ENCODE measurements at places on chromosomes 11 and 22.

DNA sequence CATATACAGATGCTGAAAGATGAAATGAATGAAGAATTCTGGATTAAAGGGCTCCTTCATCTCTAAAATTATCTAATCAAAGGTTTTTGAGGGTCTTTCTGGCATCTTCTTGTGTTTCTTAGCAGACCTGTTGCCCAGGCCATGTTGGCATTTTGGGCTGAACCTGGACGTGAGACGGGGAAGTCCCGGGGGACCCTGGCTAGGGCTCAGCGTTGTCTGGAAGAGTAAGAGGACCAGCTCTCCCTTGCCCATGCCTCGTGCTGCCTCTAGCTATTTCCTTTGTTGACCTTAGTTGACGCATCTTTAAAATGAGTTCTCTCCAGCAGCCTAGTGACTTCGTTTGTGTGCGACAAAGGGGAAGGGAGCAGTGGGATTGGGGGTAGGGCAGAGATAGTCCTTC, 152.2 kb downstream of the ST3GAL4 start:
- no peak for DNase-seq

GRCh38 chr11:62487738-62488551, 58.7 kb downstream of the AHNAK start:
- no peak for DNase-seq

DNA sequence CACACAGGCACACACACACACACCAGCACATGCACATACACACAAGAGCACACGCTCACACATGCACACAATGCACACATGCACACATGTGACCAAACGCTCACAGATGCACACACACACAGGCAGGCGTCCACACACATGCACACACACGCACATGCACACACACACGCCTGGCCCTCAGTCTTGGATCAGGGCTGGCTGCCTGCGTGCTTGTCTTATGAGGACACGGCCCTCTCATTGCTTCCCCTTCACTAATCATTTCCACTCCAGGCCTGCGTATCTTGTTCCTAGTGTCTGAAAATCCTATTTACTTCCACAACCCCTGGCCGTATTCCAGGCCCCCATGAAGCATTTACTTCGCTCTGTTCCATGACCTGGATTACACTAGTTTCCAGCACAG, 740.5 kb downstream of the BRD1 start:
- DNase-seq = no peak

- peak; percentile 50 for DNase-seq
These were observed 15.9 kb downstream of the CHID1 start for GRCh38 chr11:894575-895201.

DNA sequence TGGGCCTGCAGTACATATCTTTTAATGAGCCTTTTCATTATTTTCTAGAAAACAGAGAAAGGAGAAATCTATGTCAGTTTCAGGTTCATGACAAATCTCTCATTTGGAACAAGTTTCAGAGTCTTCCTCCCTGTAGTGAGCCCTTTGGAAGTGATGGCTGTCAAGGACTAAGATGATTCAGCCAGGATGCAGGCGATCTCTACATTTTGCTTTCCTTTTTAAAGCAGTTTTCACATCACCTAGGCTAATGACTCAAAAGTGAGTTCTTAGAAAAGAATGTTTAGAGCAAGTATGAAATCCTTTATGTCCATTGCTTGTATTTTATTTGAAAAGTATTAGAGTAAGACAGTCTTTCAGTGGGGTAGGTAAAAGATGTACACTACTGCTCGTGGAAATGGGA, 130.1 kb downstream of the TRPC6 start:
- no peak for DNase-seq

DNA sequence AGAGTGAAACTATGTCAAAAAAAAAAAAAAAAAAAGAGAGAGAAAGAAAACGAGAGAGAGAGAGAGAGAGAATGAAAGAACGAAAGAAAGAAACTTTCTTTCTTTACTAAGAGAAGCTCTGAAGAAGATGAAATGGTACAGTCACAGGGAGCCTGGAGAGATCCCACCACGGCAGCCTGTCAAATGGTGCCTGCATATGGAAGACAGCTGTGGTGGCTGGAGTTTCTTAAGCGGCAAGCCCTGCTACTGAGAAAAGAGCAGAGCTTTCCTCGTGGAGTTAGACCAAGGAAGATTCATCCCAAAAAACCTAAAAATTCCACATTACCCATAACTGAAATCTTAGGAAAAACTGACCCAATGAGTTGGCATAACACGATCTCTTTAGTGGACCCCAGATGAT, 66.7 kb downstream of the MICAL3 start:
- no peak for DNase-seq

DNA sequence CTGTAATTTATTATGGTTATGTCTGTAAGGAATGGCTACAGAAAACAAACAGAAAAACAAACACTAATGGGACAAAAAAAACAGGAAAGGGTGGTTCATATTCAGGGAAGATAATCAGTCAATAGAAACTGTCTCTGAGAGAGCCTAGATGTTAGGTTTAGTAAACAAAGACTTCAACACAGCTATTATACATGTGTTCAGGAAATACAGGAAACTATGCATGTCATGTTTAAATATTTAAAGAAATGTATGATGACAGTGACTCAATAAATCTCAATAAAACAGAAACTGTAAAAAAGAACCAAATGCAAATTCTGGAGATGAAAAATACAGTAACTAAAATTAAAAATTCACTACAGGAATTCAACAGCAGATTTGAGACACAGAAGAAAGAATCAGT, 76.0 kb downstream of the PACS1 start:
- DNase-seq = no peak

DNA sequence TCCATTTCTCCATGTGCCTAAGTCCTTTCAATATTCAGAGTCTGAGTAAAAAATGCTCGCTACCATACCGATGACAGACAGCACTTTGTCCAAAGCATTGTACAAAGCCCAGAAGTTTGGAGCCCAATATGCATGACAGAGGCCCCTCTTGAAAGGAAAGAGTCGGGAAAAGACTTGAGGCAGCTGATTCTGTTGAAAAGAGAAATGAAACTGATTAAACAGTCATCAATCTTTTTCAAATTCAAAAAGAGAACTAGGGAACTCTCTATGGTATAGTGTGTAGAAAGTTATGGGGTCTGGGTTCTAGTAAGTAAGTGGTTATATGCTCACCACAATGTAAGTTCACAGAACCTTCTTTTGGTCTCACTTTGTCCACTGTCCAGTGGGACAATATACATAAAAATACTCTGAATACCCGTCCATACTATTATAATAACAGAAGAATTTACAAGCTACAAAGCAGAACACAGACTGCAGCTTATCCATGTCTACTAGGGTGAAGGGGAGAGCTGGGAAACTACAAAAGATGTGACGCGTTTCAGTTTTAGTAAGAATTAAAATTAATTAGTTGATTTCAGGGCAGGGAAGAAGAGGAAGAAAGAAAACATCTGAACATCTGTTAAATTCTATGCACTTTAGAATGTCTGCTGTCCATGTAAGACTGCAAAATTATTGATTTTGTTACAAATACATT, 26.7 kb downstream of the ALG8 start:
- DNase-seq = no peak

- DNase-seq = no peak
These were observed 24.3 kb upstream of the PPFIA1 start for GRCh38 chr11:70246196-70246595.

- DNase-seq = no peak
These were observed 121.0 kb downstream of the GRIK4 start for GRCh38 chr11:120632579-120632978.

GRCh38 chr11:39972461-39972860, 1487.0 kb downstream of the LRRC4C start:
- DNase-seq = no peak

GRCh38 chr11:9953994-9954626, 290.2 kb downstream of the SWAP70 start:
- no peak for DNase-seq

DNA sequence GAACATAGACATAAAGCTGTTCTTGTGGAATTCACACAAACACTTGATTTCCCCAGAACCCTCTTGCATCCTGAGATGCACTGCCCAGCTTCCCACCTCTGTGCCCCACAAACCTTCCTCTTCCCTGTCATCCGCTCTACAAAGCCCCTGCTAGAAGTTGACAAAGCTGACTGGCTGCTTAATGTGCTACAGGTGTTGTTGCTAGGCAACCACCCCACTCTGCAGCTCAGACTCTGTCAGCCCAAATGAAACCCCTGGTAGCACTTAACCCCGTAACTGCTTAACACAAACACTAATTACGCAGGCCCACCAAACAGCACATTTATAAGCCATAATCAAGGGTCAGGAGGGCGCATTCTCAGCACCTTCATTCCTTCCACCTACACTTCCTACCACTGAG, 172.0 kb upstream of the CADM1 start:
- no peak for DNase-seq

- DNase-seq = no peak
These were observed 5.6 kb upstream of the NDUFV1 start for GRCh38 chr11:67601098-67601497.

DNA sequence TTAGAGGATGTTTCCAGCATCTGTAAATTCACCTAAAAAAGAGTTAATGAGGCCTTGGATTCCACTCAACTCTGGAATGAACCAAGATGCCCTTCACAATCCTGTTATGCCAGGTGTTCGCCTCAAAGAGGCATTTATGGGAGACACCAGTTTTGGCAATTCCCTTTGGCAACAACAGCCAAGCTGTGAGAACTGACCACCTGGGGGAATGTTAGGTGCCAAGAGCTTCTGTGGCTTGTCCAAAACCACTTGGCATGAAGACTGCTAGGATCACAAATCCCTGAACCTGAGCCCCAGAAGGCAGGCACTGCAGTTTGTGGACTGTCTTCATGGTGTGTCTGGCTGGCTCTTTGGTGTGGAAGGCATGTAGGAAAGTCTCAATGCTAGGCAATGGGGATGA, 164.4 kb upstream of the BDNF start:
- DNase-seq = no peak

- DNase-seq = no peak
These were observed 19.2 kb downstream of the FAM118A start for GRCh38 chr22:45328822-45329529.

DNA sequence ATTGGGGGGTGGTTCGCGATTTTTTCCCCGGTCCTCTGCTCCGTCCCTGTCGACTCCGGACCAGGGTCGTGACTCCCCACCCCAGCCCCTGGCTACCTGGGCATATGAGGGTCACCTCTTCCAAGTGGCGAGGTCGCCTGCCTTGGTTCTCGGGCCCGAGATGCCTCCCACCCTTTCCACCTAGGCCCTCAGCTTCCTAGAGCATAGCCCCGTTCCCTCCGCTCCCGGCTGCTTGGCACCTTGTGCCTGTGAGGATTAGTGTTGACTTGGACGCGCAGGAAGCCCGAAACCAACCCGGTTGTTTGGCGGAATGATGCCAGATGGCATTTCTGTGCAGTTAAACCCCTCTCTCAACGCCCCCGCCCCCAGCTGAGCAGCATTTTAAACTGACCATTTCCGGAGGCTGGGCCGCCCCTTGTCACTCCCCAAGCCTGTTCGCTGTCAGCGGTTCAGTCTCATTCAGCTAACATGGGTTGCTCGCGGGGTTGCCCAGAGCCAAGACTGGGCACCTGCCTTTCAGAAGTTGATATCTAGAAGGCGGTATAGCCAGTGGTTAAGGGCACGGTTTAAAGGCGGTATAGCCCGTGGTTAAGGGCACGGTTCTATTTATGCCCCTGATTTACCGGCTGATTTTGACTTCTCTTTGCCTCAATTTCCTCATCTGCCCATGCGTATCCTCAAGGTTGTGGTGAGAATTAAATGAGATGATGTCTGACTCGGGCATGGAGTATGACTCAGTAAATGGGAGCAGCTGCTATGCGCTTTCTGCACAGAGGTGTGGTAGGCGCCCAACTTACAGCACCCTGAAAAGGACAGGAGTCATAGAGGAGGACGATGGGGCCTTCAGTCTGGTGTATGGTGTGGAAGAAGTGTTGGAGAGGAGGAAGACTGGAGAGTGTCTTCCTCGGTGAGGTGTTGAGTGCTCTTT, 639 bp downstream of the INCENP start:
- DNase-seq = no peak

- DNase-seq = no peak
These were observed 127.5 kb downstream of the GALNT18 start for GRCh38 chr11:11494348-11494747.

DNA sequence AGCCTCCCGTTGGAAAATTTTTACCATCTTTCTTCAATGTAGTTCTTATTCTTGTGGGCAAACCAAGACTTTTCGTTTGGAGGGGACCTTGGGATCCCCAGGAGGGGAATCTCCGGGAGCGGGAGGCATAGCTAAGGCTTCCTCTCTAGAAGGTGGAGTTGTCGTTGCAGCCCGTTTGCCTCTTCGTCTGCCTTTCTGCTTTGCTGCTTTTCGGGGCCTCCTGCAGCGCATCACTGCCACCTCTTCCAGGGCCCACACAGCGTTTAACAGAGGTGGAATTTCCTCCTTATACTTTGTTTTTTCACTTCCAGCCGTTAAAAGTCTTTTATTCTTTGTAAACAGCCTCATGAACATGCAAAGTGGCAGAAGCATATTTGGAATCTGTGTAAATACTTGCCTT, 3.5 kb upstream of the IFITM3 start:
- DNase-seq = no peak

- no peak for DNase-seq
These were observed 62.8 kb downstream of the CEP57 start for GRCh38 chr11:95853138-95853537.

GRCh38 chr11:109309153-109309552, 112.8 kb upstream of the C11orf87 start:
- no peak for DNase-seq

- DNase-seq = no peak
These were observed 158.5 kb upstream of the GRK3 start for GRCh38 chr22:25405841-25406509.

DNA sequence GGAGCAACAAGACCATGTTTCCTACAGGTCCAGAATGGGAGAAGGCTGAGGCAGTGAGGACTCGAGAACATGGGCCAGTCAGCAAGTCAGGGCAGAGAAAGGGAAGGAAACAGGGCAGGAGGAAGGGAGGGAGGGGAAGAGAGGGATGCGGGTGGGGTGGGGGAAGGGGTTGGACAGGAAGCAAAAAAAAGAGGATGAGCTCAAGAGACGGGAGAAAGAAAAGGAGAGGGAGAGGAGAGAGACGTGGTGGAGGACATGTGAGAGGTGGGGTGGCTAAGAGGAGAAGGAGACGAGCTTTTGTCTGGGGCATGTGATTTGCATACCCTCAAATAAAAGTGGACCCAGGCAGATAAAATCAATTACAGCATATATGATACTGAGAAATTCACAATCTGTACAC, 389.5 kb upstream of the B3GAT1 start:
- no peak for DNase-seq

GRCh38 chr11:123301696-123302400, 106.8 kb upstream of the CLMP start:
- DNase-seq = peak; percentile 83

DNA sequence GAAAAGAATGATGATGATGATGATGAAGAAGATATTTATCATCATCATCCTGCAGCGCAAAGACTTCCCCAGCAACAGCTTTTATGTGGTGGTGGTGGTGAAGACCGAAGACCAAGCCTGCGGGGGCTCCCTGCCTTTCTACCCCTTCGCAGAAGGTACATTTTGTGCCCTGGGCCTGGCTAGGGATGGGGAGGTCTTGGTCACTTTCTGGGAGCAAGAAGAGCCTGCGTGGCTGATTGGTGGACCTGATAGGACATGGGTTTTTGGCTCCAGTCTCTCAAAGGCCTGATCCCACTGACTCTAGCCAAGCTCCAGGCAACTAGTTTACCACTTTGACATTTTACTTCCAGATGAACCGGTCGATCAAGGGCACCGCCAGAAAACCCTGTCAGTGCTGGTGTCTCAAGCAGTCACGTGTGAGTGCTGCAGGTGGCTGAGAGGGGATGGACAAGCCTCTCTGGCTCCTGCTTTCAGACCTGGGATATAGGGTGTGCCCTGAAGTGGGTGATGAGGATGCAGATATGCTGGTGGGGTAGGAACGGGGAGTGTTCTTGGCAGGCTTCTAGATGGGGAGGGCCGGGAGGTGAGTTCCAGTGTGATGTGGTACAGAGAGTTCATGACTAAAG, 5.3 kb downstream of the SIDT2 start:
- DNase-seq = no peak

GRCh38 chr11:80862011-80862410, 1421.2 kb upstream of the TENM4 start:
- DNase-seq = no peak
